NCI-H1048 (cell line): ENCODE measurements at places on chromosomes 11 and 22.

GRCh38 chr11:92455210-92455790 lies 230.7 kb downstream of the FAT3 start:
- DNase-seq: no peak

DNA sequence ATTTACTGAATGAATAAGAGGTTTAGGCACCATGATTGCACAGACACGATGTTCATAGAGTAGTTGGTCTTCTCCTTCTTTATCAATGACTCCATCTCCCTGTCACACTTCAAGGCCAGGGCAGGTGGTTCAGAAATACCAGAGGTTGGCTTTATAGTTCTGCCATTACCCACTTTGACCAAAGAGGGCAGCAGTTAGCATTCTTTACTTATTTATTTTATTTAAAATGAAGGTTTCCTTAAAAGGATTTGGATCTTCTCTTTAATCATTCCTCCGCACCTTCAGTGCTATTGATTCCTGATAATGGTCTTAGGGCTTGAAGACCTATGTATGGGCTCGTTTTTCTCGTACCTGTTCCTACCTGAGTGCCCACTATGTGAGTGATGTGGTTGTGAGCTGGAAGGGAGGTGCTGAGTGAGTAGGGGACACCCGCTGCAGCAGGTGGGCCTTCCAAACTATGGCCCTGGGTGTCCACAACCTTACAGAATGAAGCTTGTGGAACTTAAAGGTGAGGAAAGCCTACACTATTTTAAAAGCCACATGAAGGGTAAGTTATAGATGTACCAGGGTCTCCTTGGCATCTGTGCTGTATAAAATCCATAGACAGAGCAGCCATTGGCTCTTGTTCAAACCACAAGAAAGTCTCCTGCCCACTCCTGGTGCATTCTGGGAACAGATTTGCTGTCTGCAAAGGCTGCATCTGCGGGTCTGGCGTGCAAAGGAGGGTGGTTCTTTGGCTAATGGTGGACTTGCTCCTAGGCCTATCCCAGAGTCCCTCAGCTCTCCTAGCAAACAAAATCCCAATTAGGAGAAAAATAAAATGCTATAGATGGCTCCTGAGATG lies 35.0 kb downstream of the TIMP3 start:
- no peak for DNase-seq

DNA sequence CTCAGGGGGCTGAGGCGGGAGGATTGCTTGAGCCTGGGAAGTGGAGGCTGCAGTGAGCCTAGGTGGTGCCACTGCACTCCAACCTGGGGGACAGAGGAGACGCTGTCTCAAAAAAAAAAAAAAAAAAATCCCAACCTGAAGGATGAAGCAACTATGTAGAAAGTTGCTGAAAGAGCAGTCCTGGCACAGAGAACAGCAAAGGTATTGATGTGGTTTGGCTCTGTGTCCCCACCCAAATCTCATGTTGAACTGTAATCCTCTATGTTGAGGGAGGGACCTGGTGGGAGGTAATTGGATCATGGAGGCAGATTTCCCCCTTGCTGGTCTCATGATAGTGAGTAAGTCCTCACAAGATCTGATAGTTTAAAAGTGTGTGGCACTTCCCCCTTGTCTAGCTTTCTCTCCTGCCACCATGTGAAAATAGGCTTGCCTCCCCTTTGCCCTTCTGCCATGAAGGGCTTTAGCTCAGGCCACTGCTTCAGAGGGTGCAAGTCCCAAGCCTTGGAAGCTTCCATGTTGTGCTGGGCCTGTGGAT lies 10.7 kb upstream of the SERPING1 start:
- DNase-seq: no peak

- DNase-seq: no peak
These were observed 611.3 kb downstream of the TBC1D22A start for GRCh38 chr22:47373648-47374272.

- no peak for DNase-seq
These were observed 70.7 kb upstream of the AKIP1 start for GRCh38 chr11:8839957-8840945.

DNA sequence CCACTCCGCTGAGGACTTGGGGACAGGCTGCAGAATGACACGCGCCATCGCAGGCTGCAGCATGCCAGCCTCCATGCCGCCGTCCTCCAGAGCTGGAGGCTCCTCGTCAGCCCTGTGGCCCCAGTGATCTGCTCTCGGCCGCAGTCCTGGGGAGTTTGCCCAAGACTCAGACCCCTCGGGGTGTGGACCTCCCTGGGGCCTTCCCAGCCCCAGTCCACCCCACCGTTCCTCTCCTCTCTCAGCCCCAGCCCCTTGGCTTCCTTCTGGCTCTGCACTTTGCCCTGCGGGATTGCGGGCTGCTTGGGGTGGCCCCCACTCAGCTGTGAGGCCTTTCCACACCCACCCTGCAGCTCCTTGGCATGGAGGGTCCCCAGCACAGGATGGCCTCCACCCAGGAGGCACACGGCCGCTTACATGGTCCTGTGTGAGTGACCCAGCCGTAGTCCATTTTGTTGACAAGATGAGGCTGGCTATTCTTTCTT lies 414.9 kb downstream of the TBC1D22A start:
- DNase-seq: no peak

GRCh38 chr11:134034496-134035381 lies 34.1 kb upstream of the JAM3 start:
- DNase-seq: no peak

DNA sequence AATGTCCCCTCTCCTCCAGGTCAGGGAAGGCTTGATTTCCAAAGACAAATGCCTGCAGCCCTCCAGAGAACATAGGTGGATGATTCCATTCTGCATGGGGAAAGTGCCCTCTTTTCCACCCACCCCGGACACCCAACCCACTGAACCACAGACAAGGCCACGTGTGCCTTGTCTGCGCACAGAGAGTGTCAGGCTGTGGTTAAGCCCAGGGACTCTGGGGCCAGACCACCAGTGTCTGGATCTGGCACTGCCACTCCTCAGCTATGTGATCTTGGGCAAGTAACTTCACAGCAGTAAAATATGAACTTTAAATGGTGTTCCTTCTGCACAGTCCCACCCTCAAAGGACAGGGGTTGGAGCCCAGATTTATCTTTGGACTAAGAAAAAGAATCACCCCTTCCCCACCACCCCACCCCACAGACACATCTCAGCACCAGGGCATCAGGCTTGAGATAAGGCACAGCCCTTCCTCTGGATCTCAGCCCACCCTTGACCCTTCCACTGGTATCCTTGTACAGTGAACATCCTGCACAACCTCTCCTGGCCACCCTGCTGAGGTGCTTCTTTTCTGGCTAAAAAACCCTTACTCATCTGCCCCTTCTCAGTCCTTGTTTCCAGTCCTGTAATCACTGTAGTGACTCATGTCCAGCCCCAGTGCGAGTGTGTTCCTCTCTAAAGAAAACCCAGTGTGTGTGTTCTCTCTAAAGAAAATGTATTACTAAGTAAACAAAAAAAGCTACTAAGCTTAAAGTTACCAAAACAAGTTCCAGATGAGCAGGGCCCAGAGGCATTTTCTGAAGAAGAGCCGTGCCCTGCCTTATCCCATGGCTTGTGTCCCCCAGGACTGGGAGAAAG lies 1.9 kb upstream of the PTGDR2 start:
- DNase-seq: no peak

- no peak for DNase-seq
These were observed 22.1 kb downstream of the LMO2 start for GRCh38 chr11:33869481-33870422.

DNA sequence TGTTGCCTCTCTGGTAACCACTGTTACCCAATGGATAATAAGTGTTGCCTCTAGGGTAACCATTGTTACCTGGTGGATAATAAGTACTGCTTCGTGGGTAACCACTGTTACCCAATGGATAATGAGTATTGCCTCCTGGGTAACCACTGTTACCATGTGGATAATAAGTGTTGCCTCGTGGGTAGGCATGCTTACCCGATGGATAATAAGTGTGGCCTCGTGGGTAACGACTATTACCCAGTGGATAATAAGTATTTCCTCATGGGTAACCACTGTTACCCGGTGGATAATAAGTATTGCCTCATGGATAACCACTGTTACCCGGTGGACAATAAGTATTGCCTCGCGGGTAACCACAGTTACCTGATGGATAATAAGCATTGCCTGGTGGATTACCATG lies 13.8 kb upstream of the NXPE4 start:
- no peak for DNase-seq

DNA sequence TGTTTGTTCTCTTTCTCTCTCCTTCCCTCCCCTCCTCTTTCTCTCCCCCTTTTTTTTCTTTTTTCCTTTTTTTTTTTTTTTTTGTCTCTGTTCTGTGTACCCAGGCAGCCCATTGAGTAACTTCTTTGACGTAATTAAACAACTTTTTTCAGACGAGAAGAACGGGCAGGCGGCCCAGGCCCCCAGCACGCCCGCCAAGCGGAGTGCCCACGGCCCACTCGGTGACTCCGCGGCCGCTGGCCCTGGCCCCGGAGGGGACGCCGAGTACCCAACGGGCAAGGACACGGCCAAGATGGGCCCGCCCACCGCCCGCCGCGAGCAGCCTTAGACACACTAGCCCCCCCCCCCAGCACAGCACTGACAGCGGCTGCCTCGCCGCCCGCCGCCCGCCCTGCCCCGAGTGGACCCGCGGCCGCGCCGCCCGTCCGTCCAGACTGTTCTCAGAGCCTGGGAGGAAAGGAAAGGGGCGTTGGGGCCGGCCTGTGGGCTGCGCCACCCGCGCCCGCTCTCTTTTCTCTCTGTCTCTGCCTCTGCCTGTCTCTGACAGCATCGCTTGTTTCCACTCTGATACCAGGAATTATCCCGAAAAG lies 26.1 kb downstream of the MOB2 start:
- no peak for DNase-seq

DNA sequence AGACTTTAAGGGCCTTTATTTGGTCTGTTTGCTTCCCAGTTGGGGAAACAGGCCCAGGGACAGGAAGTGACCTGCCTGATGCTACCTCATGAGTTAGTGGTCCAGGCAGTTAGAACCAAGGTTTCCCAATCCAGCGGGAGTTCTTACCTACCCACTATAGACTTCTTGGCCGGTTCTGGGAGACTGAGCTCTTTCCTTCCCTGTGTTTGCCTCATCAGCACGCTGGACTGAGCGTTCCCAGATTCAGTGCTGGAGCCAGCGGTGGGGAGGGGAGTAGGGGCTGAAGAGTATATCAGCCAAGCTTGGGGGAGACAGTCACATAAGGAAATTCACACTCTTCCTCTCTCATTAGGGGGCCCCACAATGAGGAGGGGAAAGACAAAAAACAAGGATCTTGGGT lies 27.1 kb downstream of the TIMP3 start:
- no peak for DNase-seq

- DNase-seq: no peak
These were observed 766.4 kb upstream of the LUZP2 start for GRCh38 chr11:23730307-23730998.

DNA sequence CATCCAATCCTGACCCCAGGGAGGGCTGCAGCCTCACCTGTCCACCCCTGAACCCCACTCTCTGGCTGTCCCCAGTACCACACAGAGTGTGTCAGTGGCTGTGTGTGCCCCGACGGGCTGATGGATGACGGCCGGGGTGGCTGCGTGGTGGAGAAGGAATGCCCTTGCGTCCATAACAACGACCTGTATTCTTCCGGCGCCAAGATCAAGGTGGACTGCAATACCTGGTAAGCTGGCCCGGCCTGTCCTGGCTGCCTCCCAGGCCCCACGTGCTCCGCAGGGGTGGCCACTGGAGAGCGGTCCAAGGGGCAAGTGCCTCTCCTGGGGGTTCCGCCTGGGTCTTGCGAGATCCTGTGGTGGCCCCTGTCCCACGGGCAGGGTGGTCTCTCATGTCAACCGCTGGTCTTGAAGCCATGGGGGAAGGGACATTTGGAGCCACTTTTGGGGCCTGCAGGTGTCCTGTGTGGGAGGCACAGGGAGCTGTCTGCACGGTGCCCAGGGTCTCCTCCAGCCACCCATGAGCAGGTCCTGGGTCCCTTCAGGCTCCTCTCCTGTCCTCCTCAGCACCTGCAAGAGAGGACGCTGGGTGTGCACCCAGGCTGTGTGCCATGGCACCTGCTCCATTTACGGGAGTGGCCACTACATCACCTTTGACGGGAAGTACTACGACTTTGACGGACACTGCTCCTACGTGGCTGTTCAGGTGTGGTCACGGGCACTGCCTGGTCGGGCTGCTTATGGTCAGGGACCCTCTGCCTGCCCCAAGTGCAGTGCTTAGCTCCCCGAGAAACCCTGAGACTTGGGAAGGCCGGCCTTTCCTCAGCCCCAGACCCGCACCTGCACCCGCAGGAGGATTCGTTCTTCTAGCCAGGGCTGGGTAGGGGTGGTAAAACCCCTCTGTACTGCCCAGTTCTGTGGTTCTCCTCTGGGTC lies 11.8 kb downstream of the MUC2 start:
- DNase-seq: no peak

GRCh38 chr11:57269571-57270021 lies 32.5 kb upstream of the APLNR start:
- DNase-seq: no peak

- no peak for DNase-seq
These were observed 9.0 kb downstream of the USP2 start for GRCh38 chr11:119372260-119373058.

- DNase-seq: no peak
These were observed 158.7 kb upstream of the ARHGAP20 start for GRCh38 chr11:110870816-110871522.
